Upper lobe of left lung (tissue), 6 donors: ENCODE measurements at places on chromosomes 6 and 20. TPM values are rescaled to one million over a fixed set of nuclear protein-coding genes. Genes with fewer than 3 reads are reported as not detected.

DNA sequence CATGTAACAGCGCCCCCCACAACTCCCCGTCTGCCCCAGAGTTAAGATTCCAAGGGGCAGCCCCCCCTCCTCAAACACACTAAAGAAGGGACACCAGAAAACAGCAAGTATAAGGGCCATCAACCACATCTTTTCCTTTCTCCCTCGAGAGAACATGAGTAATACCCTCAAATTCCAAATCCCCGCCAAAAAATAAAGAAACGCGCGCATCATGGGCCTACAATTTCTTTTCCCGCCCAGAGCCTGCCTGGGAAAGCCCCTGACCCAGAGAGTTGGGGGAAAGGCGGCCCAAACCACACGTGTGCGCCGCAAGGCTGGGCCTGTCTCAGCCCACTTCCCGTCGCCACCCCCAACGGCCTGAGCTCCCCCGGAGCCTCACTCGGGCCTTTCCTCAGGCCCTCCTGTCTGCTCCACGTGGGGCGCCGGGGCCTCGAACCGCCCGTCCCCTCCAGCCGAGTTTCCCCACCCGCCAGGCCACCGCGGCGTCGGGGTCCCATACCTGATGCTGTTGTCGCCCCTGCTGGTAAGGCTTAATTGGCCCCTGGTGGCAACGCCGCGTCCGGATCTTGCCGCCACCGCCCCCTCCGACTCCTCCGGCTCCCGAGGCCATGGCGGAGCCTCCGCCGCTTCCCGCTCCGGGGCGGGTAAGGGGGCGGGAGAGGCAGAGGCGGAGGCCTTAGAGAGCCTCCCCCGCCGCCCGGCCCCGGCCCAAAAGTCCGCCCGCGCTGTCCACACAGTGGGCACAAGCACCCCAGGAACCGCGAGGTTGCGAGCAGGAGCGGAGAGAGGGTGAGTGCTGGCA, 746 bp downstream of the NUP153 start:
- peak; percentile 93 for DNase-seq

DNA sequence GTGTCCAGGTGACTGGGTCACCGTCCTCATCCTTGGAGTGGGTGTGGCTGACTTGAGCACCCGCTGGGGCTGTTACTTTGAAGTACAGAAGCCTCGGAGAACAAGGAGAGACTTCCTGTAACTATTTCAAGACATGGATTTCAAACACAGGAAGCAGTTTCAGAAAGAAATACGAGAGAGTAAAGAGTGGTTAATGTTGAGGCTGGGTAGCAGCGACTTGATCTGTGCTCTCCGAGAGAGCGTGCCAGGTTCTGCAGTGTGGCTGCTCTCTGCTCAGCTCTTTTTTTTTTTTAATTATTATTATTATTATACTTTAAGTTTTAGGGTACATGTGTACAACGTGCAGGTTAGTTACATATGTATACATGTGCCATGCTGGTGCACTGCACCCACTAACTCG, 17.5 kb upstream of the EFCAB8 start:
- DNase-seq = no peak

DNA sequence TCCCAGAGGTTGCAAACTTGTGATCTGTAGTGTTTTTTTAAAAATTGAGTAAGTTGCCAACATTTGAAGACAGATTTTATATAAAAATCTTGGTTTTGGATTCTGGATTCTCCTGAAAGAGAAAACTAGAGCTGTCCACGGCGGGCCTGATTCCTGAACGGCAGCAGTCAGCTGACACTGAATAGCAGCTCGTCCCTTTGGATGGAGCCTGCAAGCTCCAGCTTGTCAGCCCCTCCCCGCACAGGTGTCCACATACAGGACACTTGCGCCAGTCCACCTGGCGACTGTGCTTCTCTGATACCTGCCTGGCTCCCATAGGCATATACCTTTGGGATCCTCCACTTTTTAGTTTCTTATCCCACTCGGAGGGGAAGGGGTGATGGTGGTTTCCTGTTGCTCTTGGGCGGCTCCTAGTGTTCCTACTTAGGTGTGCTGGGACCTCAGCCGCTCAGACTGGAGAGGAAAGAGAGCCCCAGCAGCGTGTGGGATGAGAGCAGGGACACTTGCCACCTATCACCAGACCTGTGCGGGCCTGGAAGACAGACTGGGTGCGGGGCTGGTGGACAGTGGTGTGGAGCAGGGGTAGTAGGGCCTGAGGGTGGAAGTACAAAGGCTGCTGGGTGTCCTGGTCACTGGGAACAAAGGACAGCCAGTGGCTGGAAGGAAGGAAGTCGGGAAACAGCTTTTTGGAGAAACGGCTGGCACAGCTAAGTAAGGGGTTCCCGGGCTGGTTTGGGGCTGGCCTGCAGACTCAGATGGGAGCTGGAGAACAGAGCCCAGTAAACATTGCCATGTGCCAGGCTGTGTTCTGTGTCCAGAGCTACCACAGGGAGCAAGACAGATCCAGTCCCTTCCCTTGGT, 18.3 kb downstream of the GHRH start:
- no peak for DNase-seq

DNA sequence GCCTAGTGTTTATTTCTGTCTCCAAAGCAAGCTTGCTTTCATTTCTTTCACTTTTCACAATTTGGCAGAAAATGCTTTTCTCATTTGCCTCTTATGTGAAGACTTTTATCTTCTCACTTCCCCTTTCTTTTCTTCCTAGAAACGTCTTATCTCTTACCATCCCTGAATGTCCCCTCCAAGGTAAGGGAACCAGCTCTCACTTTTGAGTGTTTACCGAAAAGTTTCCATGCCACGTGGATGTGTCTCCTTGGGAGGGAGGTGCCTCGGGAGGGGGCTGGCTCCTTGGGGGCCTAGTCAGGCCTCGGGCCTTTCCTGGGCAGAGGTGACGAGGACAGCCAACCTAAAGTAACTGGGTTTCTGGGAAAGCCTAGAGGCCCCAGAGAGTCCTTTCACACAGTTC, 127.4 kb downstream of the CD24 start:
- no peak for DNase-seq

HLA-DQA1 gene
- total RNA-seq = 122 TPM

GRCh38 chr6:89145091-89145955, 532 bp upstream of the PM20D2 start:
- no peak for DNase-seq

DNA sequence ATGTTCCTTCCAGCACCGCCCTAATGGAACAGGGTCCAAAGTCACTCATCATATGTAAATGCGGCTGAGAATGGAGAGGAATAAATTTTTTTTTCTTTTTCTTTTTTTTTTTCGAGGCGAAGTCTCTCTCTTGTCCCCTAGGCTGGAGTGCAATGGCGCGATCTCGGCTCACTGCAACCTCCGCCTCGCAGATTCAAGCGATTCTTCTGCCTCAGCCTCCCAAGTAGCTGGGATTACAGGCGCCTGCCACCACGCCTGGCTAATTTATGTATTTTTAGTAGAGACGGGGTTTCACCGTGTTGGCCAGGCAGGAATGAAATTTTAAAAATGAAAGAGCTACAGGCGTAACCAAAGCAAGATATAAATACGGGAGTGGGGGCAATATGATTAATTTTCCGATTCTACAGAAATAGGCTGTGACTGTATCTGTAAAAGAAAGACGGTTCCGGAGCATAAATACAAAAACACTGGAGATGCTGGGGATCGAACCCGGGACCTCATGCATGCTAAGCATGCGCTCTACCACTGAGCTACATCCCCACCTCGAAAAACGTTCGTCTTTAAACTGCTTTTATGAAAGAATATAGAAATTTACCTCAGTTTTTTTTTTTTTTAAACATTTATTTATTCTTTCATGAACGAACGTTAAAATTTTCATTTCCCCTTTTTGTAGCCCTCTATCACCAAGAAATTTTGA, 132.2 kb downstream of the GPX5 start:
- no peak for DNase-seq

GRCh38 chr6:27177485-27178406, 69.8 kb upstream of the PRSS16 start:
- peak; percentile 90 for DNase-seq

PGC gene
- total RNA-seq = 793 TPM
